ENCODE measurements at places on chromosomes 11 and 22.
A peak's percentile ranks its signal among the peaks of the same experiment; 100 is the strongest.

- H3K4me1 ChIP-seq: no peaks in the 10 kb centered on the region
- H3K27ac ChIP-seq: no peak overlapping the region
- H3K36me3 ChIP-seq: no peaks in the 10 kb centered on the region
- H3K27me3 ChIP-seq: no peaks in the 10 kb centered on the region
These were observed 3.7 kb downstream of the INSC start for GRCh38 chr11:15118431-15118830.

DNA sequence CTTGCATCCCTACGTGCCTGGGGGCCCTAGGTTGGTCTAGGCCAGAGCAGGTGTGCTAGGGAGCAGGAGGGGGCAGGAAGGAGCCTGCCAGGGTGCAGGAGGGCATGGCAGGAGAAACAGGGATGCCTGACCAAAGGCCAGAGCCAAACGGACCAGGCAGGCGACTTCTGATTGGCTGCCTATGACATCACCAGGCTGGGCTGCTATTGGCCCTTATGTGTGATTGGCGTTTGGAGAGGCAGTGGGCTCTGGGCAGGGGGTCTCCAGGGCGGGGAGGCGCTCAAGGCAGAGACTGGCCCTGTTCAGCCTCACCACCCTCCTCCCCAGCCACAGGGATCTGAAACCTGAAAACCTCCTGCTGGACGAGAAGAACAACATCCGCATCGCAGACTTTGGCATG is 44.4 kb downstream of the MOB2 start:
- no peak overlapping the region for H3K4me3 ChIP-seq
- no peak for DNase-seq
- no peaks in the 10 kb centered on the region for H3K36me3 ChIP-seq
- no peaks in the 10 kb centered on the region for H3K27me3 ChIP-seq

GRCh38 chr11:61964058-61964665 is 3.3 kb downstream of the FTH1 start:
- H3K27me3 ChIP-seq: no peaks in the 10 kb centered on the region
- no peak overlapping the region for H3K27ac ChIP-seq
- H3K4me3 ChIP-seq: peak overlapping the region; percentile 96
- peaks cover 23% of the 10 kb centered on the region for H3K36me3 ChIP-seq
- H3K4me1 ChIP-seq: peaks cover 59% of the 10 kb centered on the region

GRCh38 chr11:65630215-65630614 is 7.7 kb upstream of the SIPA1 start:
- H3K4me3 ChIP-seq: no peak overlapping the region
- H3K36me3 ChIP-seq: peaks cover 78% of the 10 kb centered on the region
- H3K27me3 ChIP-seq: no peaks in the 10 kb centered on the region
- no peak for DNase-seq

DNA sequence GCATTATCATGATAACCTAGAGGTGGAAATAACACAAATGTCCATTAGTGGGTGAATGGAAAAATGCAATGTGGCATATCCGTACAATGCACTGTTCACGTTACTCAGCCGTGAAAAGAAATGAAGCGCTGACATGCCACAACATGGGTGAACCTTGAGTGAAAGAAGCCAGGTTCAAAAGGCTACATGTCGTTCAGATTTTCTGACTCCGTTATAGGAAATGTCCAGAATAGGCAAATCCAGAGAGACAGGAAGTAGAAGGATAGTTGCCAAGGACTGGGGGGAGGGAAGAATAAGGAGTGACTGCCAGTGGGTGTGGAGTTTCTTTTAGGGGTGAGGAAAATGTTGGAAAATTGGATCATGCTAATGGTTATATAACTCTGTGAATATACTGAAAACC is 133.8 kb downstream of the ATXN10 start:
- H3K27me3 ChIP-seq: no peaks in the 10 kb centered on the region
- H3K4me1 ChIP-seq: peaks cover 5% of the 10 kb centered on the region
- no peak for DNase-seq
- no peak overlapping the region for H3K4me3 ChIP-seq
- peaks cover 10% of the 10 kb centered on the region for H3K36me3 ChIP-seq

- no peaks in the 10 kb centered on the region for H3K36me3 ChIP-seq
- H3K27ac ChIP-seq: no peak overlapping the region
- H3K4me3 ChIP-seq: peak overlapping the region; percentile 98
- DNase-seq: no peak
These were observed 1.7 kb downstream of the QSER1 start for GRCh38 chr11:32894149-32894827.

- peaks cover 21% of the 10 kb centered on the region for H3K4me1 ChIP-seq
- no peak for DNase-seq
- H3K27me3 ChIP-seq: no peaks in the 10 kb centered on the region
- no peak overlapping the region for H3K4me3 ChIP-seq
These were observed 5.5 kb downstream of the TCIRG1 start for GRCh38 chr11:68044145-68044813.

DNA sequence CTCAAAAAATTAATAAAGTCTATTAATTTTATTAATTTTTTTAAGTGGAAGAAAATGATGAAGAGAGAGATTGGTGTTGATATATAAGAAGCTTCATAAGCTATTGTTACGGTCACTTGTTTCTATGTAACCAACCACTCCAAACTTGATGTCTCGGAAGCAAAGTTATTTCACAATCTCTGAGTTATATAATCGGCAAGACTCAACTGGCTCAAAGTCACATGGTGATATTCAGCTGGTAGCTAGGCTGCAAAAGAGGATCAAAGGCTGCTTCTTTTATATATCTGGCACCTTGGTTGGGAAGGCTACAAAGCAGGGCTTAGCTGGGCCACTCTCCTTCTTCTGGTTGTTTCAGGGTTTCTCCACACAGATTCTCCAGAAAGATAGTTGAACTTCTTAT is 245.1 kb upstream of the ARHGAP42 start:
- H3K27me3 ChIP-seq: no peaks in the 10 kb centered on the region
- H3K4me1 ChIP-seq: peaks cover 13% of the 10 kb centered on the region
- no peak overlapping the region for H3K27ac ChIP-seq
- no peak overlapping the region for H3K4me3 ChIP-seq

- no peak overlapping the region for H3K27ac ChIP-seq
- DNase-seq: no peak
- no peak overlapping the region for H3K4me3 ChIP-seq
- H3K27me3 ChIP-seq: no peaks in the 10 kb centered on the region
These were observed 61.3 kb downstream of the DENND5A start for GRCh38 chr11:9203691-9204311.

GRCh38 chr11:73445980-73446379 is 69.8 kb downstream of the RELT start:
- no peak overlapping the region for H3K27ac ChIP-seq
- H3K36me3 ChIP-seq: no peaks in the 10 kb centered on the region

DNA sequence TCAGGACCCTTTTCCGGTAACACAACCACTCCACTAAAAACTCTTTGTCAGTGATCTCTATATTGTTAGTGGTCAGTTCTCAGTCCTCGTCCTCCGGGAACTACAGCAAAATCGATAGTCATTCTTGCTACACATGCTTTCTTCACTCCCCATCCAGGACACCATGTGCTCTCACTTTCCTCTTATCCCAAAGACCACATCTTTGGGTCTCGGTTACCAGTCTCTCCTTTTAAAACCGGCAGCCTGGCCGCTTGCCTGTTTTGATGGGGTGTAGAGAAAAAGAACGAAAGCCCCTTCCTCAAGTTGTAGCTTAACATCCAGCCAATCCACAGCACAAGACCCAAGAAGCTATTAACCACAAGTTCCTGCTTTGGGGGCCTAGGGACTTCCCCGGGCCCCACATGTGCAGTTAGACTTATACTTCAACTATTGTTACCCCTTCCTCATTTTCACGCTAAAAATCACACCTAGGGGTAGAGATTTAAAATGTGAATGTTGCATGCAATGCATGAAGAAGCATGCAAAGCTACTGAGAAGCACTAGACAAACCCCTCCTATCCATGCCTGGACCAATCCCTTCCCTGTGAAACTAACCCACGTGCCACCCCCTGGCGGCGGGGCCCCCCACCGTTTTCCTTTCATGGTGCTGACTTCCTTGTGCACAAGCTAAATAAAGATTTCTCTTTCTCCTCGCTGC is 1.5 kb upstream of the TOLLIP start:
- H3K36me3 ChIP-seq: no peaks in the 10 kb centered on the region
- DNase-seq: no peak
- no peak overlapping the region for H3K27ac ChIP-seq
- H3K4me3 ChIP-seq: peak overlapping the region; percentile 89
- peaks cover 34% of the 10 kb centered on the region for H3K4me1 ChIP-seq

GRCh38 chr22:34608540-34609115 is 457.3 kb upstream of the ISX start:
- H3K36me3 ChIP-seq: no peaks in the 10 kb centered on the region
- no peak overlapping the region for H3K27ac ChIP-seq
- DNase-seq: no peak
- no peaks in the 10 kb centered on the region for H3K4me1 ChIP-seq

DNA sequence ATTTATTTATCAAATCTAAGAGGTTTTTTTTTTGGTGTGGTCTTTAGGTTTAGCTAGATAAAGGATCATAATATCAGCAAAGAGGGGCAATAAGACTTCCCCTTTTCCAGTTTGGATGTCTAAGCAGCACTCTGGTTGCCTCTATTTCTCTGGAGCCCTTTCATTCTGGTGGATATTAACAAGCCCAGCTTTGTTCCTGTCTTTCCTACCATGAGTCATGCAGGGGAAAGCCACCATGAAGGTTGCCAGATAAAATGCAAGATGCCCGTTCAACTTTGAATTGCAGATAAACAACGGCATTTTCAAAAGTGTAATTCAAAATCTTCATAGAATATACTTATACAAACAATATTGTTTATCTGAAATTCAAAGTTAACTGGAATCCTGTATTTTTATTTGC is 143.6 kb downstream of the ADAMTS15 start:
- H3K4me3 ChIP-seq: no peak overlapping the region
- no peaks in the 10 kb centered on the region for H3K36me3 ChIP-seq
- no peak overlapping the region for H3K27ac ChIP-seq
- H3K4me1 ChIP-seq: no peaks in the 10 kb centered on the region
- H3K27me3 ChIP-seq: no peaks in the 10 kb centered on the region

GRCh38 chr11:129377739-129378138 is 2.1 kb downstream of the BARX2 start:
- no peak for DNase-seq
- H3K36me3 ChIP-seq: no peaks in the 10 kb centered on the region
- no peak overlapping the region for H3K27ac ChIP-seq
- peaks cover 3% of the 10 kb centered on the region for H3K27me3 ChIP-seq

- DNase-seq: no peak
- no peaks in the 10 kb centered on the region for H3K27me3 ChIP-seq
- H3K4me1 ChIP-seq: no peaks in the 10 kb centered on the region
- H3K4me3 ChIP-seq: no peak overlapping the region
These were observed 29.5 kb downstream of the DGCR2 start for GRCh38 chr22:19092725-19093124.

DNA sequence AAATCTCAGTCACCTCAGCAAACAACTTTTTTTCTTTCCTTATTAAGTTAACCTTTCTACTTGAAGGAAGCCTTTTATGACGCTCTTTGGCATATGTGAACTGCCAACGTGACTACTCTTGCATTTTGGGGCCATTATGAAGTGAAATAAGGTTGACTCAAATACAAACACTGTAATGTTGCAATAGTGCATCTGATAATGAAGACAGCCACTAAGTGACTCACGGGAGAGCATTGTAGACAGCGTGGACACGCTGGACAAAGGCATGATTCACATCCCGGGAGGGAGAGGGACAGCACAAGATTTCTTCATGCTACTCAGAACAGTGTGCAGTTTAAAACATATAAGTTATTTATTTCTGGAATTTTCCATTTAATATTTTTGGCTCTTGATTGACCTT is 560.8 kb downstream of the ETS1 start:
- DNase-seq: peak; percentile 13
- H3K4me1 ChIP-seq: no peaks in the 10 kb centered on the region
- no peaks in the 10 kb centered on the region for H3K36me3 ChIP-seq
- no peaks in the 10 kb centered on the region for H3K27me3 ChIP-seq
- no peak overlapping the region for H3K4me3 ChIP-seq
- H3K27ac ChIP-seq: no peak overlapping the region

- H3K4me1 ChIP-seq: no peaks in the 10 kb centered on the region
- no peak overlapping the region for H3K27ac ChIP-seq
- no peak overlapping the region for H3K4me3 ChIP-seq
- no peaks in the 10 kb centered on the region for H3K27me3 ChIP-seq
These were observed 19.4 kb downstream of the RCOR2 start for GRCh38 chr11:63897459-63898146.

- no peaks in the 10 kb centered on the region for H3K27me3 ChIP-seq
- no peak overlapping the region for H3K4me3 ChIP-seq
- H3K27ac ChIP-seq: no peak overlapping the region
- no peaks in the 10 kb centered on the region for H3K36me3 ChIP-seq
- no peak for DNase-seq
These were observed 13.4 kb upstream of the CTSD start for GRCh38 chr11:1776944-1777715.

- no peak overlapping the region for H3K27ac ChIP-seq
- no peak overlapping the region for H3K4me3 ChIP-seq
- H3K36me3 ChIP-seq: no peaks in the 10 kb centered on the region
- no peaks in the 10 kb centered on the region for H3K27me3 ChIP-seq
- peaks cover 2% of the 10 kb centered on the region for H3K4me1 ChIP-seq
- DNase-seq: no peak
These were observed 9.8 kb downstream of the CD82 start for GRCh38 chr11:44575288-44575672.

DNA sequence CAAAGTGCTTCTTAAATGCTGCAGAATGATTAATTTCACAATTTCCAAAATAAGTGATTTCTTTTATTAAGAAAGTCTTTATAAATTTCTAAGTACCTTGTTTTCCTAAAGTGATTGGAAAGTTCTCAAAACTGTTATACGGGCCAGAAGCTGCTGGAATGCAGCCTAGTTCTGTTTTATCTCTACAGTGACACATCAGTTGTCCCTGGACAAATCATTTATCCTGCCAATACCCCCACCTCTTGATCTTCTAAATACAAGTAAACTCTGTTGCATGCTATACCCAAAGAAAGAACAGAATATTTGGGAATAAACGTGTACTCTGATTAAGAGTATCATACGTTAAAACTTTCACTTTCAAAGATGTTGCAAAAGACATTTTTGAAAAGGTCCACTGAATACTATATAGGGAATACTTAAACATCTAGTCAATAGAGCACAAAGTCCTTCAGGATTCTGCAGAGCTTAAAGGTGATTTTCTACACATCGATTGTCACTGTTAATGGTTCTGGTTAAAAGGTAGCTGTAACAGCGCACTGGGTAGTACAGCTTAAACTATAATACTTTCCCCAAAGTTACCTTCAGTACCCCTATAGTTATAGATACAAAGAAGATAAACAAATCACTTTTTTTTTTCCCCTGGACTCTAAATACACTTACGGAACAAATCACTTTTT is 92.1 kb upstream of the APOA1 start:
- no peaks in the 10 kb centered on the region for H3K27me3 ChIP-seq
- no peaks in the 10 kb centered on the region for H3K36me3 ChIP-seq
- H3K4me3 ChIP-seq: peak overlapping the region; percentile 51

- no peak overlapping the region for H3K4me3 ChIP-seq
- no peak for DNase-seq
- H3K27me3 ChIP-seq: no peaks in the 10 kb centered on the region
- no peak overlapping the region for H3K27ac ChIP-seq
- H3K4me1 ChIP-seq: peaks cover 4% of the 10 kb centered on the region
- H3K36me3 ChIP-seq: no peaks in the 10 kb centered on the region
These were observed 2.2 kb downstream of the DYNC2H1 start for GRCh38 chr11:103111400-103111799.

DNA sequence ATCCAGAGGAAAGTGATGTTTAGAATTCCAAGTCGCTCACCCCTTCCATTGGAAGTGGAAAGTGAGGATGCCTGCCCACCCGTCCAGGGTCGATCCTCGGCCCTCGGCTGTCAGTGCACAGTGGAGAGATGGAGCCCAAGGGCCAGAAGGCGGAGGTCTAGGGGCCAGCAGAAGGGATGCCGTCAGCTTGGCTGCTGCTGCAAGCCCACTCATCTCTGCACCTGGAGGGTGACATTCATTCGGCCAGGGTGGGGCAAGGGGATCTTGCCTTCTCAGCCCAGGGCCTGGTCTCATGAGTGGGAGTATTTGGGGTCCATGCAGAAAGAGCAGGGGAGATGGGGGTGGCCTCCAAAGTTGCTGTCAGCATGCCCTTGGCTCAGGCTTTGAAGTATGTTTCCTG is 30.7 kb downstream of the LINC01488 start:
- no peak overlapping the region for H3K27ac ChIP-seq
- H3K4me1 ChIP-seq: no peaks in the 10 kb centered on the region
- DNase-seq: no peak
- no peak overlapping the region for H3K4me3 ChIP-seq

All from thoracic aorta (tissue), 2 donors.